Stimulated activated naive CD8-positive, alpha-beta T cell treated with anti-CD3 and anti-CD28 coated beads, Interleukin-15, Interleukin-2, amounts not matched to agents 100 U/mL and 50 U/mL, for 24 hours (primary cell): ENCODE measurements at places on chromosomes 2 and 18.

GRCh38 chr2:98487806-98488189 lies 43.1 kb downstream of the INPP4A start:
- DNase-seq = peak; percentile 56

DNA sequence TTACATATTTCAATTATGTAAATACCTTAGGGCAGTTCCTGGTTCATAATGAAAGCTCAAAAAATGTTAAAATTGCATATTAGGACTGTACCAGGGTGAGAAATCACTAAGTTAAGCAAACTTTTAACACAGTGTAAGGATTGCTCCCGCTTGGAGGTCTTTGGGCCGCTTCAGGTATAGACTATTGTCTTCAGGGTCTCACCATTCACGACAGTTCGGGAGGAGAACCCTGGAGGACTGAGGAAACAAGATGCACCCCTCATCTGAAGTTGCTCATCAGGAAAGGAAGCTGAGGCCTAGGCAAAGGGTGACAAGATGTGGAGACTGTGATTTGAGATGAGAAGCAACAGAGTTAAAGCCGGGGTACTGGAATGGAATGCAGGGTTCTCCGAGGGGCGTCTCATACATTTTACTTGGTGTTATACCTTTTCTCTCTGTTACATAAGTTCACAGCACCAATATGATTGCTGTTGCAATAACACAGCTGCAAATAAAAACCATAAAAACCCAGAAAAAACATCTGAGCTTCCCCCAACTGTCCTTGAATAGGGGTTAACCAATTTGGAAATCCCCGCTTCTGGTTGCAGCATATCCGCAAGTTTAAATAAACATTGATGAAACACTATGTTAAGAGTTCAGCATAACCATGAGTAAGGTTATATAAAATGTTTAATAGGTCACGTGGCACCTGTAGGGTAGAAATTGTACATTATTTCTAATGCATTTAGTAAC lies 40.1 kb downstream of the FBXO48 start:
- no peak for DNase-seq

DNA sequence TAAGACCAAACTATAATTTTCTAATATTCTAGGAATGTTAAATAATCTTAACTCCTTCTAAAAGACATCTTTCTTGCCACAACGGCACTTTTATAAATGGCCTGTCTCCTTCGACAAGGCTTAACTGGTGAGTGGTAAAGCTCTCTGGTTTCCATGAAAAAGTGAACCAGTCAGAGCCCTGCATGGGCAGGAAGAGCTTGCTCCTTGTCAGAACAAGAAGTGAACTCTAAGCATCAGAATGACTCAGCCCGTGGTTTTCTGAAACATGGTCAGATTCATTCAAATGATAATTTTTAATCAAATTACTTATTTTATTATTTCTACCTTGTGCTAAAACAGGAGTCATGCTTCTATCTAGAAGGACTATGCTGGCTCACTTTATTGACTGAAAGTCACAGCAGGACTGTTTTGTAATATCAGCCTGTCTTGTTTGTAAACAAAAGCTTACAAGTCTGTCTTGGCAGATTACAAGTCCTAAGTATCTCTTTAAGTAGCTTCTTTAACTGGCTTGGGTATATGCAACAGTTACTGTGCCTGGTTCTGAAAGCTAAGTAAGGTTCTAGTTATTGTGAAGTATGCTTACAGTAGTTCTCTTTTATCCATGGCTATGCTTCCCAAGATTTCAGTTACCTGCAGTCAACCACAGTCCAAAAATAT lies 245.4 kb downstream of the NAPG start:
- no peak for DNase-seq

GRCh38 chr2:71130905-71131244 lies 441 bp downstream of the MPHOSPH10 start:
- DNase-seq = no peak

DNA sequence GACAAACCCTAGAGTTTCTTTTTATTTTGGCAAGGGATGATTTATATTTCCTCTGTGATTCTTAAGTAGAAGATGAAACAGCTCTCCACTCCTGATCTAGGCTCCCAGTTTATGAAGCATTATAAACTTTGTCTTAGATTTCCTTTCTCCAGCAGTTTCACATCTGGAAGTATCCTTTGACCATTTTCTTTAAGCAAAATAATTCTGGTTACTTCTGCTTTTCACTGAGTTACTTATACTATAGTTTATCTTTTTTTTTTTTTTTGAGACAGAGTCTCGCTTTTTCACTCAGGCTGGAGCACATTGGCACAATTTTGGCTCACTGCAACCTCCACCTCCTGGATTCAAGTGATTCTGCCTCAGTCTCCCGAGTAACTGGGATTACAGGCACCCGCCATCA lies 45.5 kb downstream of the KCMF1 start:
- no peak for DNase-seq

DNA sequence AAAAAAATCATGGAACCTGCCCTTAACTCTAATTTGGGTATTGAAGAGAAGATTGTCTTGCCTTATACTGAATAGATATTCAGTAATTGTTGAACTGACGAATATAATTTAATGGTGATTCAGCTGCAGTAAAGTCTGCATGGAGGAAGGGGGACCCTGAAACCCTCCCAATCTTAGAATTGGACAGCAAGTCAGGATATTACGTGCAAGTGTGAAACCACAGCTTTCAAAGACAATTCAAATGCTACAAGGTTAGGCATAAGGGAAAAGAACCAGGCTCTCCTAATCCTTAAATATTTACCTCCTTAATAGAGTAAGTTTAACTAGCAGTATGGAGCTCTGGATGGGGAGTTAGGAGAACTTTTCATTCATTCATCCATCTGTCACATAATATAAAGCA lies 226.9 kb upstream of the TNP1 start:
- no peak for DNase-seq

- no peak for DNase-seq
These were observed 145.5 kb upstream of the PELI1 start for GRCh38 chr2:64289737-64290136.

GRCh38 chr2:97931118-97931857 lies 64.5 kb downstream of the TMEM131 start:
- DNase-seq = no peak

- DNase-seq = peak; percentile 32
These were observed 70.9 kb downstream of the AFF3 start for GRCh38 chr2:100071335-100072043.

DNA sequence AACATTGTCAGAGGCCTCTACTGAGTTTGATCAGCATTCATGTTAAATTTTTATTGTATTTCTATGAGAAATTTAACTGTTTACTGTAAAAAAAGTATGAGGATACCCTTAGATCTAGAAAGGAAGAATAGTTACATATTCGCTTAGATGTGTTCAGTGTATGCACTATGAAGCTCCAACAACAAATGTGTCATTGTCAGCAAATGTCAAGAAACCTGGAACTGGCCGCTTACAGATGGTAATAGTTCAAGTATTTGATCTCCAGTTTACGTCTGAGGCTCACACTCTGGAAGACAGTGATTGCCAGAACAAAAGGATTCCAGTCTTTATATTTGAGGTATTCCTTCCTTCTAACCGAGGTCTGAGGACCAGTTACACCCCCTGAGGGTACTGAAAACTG lies 921.2 kb upstream of the LRRTM1 start:
- no peak for DNase-seq

- no peak for DNase-seq
These were observed 226.3 kb downstream of the CDCA7 start for GRCh38 chr2:173580956-173581355.

- no peak for DNase-seq
These were observed 215.4 kb downstream of the ZBTB7C start for GRCh38 chr18:48193521-48194492.

GRCh38 chr2:168536925-168537466 lies 80.9 kb downstream of the CERS6 start:
- DNase-seq = no peak

- no peak for DNase-seq
These were observed 22.4 kb downstream of the GAREM2 start for GRCh38 chr2:26195040-26195984.

DNA sequence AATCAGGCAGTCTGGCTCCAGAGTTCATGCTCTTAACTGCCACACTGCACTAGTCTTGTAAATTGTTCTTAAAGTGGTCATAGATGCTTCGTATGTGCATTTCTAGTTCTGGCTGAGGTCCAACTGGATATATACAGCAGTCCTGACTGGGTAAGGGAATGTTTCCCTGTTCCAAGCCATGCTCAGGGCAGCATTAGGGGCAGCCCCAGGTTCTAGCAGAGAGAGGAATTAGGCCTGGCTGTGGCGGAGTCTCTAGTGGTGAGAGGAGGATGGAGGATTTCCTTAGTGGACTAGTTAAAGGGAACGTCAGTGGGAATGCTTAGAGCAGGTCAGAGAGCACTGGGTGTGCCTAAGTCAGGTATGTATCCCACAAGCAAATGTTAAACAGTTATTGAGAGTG lies 28.0 kb downstream of the UBE2E3 start:
- DNase-seq = no peak

GRCh38 chr2:47208852-47209606 lies 53.9 kb upstream of the STPG4 start:
- DNase-seq = no peak

GRCh38 chr2:238970553-238971081 lies 122.7 kb downstream of the TWIST2 start:
- peak; percentile 59 for DNase-seq

GRCh38 chr2:102770506-102770905 lies 8.7 kb downstream of the TMEM182 start:
- DNase-seq = no peak

DNA sequence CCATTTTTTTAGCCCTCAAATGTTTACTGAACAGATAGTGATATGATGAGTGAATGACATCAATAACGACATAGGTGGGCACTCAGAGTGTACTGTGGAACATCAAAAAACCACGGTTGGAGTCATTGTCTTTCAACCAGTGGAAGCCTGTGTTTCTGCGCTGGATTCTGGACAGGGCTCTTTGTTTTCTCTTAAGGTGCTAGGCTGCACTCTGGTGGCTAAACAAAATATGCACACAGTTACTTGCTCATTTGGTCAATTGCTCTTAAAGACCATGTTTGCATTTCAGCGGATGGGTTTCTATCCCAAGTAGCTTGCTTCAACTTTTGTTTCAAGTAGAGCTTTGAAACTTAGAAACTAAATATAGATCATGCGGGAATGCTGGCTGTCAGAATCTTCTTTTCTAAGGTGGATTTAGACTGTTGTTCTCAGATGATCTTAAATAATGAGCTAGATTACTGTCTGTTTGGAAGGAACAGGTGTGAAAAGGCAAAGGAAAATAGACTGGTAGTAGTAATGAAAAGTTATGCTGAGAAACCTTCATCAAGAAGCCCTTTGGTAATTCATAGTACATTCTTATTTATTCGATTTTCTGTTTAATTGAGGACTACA lies 48.5 kb upstream of the LYPD6B start:
- peak; percentile 37 for DNase-seq

GRCh38 chr2:190103144-190103543 lies 40.6 kb upstream of the MSTN start:
- no peak for DNase-seq

- DNase-seq = peak; percentile 85
These were observed 37.0 kb downstream of the NIFK start for GRCh38 chr2:121699421-121700333.

- DNase-seq = no peak
These were observed 321.6 kb downstream of the STK39 start for GRCh38 chr2:167925758-167926157.

GRCh38 chr2:218282173-218282991 lies 9.9 kb downstream of the TMBIM1 start:
- DNase-seq = no peak

DNA sequence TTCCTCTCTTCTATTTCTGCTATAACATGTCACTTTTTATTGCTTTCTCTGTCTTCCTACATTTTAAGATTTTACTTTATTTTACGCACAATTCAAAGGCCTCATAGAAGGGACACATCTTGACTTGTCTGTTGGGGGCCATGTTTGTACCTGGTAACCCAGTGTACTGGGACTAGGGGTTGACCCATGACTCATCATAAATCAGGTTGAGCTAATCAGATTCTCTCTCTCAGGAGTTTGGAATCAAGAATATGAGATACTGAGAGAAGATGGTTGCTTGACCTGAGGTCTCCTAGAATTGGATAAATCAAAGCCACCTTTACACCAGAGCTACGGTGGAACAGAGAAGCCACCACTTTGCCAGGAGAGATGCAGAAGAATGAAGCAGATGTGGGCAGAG lies 153.0 kb downstream of the UXS1 start:
- no peak for DNase-seq

GRCh38 chr2:105636109-105636740 lies 108.5 kb upstream of the NCK2 start:
- no peak for DNase-seq

DNA sequence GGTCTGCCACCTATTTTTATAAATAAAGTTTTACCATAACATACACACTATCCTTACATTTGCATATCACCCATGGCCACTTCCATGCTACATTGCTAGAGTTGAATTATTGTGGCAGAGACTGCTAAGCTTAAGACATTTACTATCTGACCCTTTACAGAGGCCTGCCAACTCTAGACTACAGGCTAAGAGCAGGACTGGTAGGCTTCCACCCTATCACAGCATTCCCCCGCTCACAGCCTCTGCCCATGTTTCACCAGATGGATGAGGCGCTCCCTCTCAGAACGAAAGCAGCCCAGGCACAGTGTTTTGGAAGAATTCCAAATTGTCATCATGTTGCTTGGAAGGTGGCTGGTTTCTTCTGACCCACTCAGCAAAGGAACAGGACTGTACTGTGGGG lies 91.7 kb upstream of the SLC35G4 start:
- no peak for DNase-seq

GRCh38 chr2:29628108-29628745 lies 293.2 kb downstream of the ALK start:
- no peak for DNase-seq

DNA sequence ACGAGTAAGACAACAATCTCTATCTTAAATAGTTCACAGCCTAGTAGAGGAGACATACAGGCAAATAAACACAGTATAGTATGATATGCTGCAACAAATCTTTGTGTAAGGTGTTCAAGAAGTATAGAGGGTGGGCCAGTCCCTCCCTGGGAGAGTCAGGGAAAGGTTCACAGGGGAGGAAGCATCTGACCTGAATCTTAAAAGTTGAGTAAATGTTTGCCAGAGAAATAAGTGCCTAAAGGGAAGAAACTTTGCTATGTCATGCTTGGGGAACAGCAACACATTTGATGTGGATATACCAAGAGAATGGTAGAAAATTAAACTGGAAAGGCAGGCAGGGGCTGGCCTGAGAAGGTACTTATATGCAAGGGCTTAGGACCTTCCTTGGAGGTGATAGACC lies 125.7 kb upstream of the CYP26B1 start:
- no peak for DNase-seq

GRCh38 chr2:51368250-51368649 lies 336.3 kb upstream of the NRXN1 start:
- DNase-seq = no peak

DNA sequence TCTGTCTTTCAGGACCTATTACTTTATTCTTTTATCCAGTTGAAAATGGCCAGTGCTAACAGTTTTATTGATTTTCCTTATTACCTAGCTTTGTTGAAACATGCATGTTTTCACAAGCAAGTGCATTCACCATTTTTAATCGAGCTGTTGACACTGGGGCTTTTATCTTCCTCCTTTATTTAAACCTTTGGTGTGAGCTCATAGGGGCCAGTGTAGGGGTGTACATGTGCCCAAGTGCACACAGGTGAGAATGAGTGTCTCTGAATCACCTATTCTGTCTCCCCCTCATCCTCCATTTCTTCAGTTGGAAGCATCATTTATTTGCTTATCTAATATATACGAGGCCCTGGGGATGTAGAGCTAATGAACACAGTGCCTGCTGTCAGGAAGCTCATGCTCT lies 199.1 kb downstream of the PRKCE start:
- DNase-seq = no peak

- peak; percentile 36 for DNase-seq
These were observed 1.2 kb downstream of the RAB12 start for GRCh38 chr18:8610459-8610851.
